ENCODE measurements at places on chromosomes 16 and 17.

GRCh38 chr17:58096892-58097291, 13.7 kb downstream of the DYNLL2 start:
- no peak for DNase-seq

GRCh38 chr17:61863801-61864126, 436 bp upstream of the BRIP1 start:
- no peak for DNase-seq

GRCh38 chr16:51916231-51916630, 630.7 kb downstream of the TOX3 start:
- no peak for DNase-seq

- DNase-seq, result peak; percentile 73
Measured at GRCh38 chr17:37174205-37174604, 201.6 kb upstream of the C17orf78 start.

GRCh38 chr16:79006765-79007164, 593.8 kb downstream of the MAF start:
- no peak for DNase-seq
